NCI-H345 (cell line): ENCODE measurements at places on chromosomes 6 and 20.

GRCh38 chr20:6612606-6612923 is 154.9 kb upstream of the BMP2 start:
- DNase-seq = no peak

DNA sequence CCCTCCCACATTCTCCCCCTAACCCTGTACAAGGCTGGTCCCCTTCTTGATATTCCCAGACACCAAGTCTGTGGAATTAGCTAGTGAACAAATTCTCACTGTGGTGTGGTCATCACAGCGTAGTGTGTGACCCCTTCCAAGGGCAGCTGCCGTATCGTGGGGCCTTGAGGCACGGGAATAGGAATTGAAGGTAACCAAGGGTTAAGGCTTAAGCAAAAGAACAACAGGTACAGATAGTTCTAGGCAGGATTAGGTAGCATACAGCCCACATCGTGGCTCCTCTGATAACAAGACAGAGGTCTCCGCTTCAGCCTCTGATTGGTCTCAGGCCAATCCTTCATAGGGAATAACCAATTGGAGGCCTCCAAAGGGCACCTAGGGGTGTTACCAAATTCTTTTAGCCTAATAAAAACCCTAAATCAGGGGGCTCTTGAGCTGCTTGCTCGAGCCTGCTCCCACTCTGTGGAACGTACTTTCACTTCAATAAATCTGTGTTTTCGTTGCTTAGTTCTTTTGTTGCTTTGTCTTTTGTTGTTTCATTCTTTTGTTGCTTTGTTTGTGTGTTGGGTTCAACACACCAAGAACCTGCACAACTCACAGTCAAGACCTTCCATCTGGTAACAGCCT is 64.7 kb downstream of the GPR6 start:
- DNase-seq = no peak

GRCh38 chr6:143107911-143108761 is 47.4 kb downstream of the AIG1 start:
- DNase-seq = no peak

- DNase-seq = peak; percentile 4
These were observed at the start of gene FAM162B for GRCh38 chr6:116764961-116765841. TSS of gene FAM162B (minus strand) at chr6:116765719. CDS start at chr6:116765576, 143 bp downstream.

- DNase-seq = no peak
These were observed 120.8 kb downstream of the MAFB start for GRCh38 chr20:40568200-40568599.

- DNase-seq = no peak
These were observed 557.2 kb upstream of the JAG1 start for GRCh38 chr20:11230999-11231398.

DNA sequence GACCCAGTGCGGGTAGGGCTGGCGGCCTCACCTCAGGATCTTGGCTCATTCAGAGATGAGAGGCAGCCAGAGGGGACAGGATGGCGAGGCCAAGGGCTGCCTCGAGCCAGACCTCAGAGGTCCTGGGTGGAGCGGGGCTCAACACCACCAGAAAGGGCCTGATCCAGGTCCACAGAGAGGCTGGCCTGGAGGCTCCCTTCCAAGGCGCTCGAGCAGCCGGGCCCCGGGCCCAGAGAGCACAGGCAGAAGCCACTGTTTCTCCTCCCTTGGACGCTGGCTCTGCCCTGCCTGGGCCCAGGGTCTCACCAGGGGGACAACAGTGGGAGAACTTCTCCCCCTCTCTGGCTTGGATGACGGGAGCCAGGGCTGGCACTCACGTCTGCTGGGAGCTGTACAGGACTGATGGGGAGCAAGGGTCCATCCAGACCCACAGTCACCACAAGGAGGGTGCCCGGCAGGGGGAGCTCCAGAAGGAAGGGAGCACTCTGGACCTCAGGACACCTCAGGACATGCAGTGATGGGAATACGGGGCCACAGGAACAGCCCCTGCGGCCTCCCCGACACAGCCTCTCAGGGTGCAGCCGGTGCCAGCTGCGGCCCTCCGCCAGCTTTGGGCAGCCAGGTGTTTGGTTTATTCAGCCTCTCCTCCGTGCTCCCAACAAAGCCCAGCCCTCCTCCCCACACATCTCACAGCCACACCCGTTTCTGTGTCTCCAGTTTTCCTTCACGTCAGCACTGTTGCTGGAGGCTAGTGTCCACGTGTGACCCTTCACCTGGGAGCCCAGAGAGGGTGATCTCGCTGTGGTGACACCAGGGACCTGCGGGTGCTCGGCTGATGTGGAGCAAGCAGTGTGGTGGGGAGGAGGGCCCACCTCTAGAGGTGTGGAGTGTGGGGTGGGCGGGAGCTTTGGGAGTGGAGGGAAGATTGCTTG is 8.7 kb downstream of the RPS21 start:
- no peak for DNase-seq

GRCh38 chr6:109034526-109034925 is 60.1 kb downstream of the SESN1 start:
- DNase-seq = no peak
